ENCODE measurements at places on chromosomes 7 and 10.

- DNase-seq = no peak
Observed at GRCh38 chr7:157986051-157986450, 601.6 kb downstream of the PTPRN2 start.

DNA sequence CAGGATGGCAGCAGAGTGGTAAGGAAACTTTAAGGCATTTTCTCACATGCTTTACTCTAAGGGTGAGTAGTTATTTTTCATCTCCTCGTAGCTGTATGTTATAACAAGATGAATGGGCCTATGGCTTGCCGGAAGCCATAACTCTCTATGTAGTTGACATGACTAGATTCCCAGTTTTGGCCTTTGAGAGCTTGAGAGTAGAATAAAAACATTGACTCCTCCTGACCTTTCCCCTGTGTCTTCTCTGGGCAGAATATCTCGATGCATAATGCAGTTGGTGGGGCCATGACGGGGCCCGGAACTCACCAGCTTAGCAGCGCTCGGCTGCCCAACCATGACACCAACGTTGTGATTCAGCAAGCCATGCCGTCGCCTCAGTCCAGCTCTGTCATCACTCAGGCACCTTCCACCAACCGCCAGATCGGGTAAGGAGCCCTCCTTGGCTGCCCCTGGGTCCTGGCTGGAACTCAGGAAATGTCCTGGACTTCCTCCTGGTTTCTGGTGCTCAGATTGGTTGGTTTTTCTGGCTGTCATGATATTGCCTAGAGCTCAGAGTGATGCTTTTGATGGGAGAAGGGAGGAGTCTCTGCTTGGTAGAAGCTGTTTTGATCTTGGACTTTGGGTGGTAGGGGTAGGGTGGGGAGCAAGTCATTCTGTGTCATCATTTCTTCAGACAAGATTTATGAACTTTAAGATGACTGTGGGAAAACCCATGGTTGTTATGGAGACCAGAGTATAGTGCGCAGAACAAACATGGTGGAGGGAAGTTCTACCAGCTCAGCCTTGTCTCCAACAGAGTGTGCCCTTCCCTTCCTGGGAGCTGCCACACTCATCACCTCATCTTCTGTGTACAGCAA lies 158.0 kb downstream of the CREB5 start:
- no peak for DNase-seq

DNA sequence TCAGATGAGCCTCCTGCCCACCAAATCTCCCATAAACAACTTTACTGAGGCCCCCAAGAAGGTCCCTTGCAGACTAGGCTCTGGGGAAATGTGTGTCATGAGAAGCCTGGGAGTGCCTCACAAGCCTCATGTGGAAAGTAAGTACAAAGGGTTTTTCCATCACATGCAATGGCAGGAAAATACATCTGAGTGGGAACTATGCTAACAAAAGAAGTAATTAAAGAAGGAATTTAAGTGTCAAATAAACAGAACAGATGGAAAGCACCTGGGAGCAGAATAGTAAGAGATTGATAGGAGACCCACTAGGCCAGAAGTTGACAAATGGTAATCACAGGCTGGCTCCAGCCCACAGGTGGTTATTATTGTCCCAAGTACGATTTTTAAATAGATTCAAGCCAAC lies 20.5 kb downstream of the GSAP start:
- DNase-seq = no peak

DNA sequence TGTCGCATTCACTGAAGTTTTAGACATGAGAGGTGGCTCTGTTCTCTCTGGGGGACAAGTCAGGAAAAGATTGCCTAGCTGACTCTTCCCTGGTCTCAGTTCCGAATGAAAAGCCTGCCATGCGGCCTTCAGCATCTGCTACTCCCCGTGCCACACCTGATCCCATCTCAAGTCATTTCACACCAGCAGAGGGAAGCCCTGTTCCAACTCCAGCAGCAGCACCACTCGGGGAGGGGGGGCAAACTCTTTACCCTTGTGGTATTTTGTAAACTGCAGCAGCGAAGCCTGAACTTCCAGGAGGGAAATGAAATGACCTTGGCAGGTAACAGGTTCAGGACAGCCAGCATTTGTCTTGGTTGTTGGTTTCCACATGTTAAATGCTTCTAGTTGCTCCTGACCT lies 13.8 kb downstream of the LRRC4 start:
- no peak for DNase-seq

DNA sequence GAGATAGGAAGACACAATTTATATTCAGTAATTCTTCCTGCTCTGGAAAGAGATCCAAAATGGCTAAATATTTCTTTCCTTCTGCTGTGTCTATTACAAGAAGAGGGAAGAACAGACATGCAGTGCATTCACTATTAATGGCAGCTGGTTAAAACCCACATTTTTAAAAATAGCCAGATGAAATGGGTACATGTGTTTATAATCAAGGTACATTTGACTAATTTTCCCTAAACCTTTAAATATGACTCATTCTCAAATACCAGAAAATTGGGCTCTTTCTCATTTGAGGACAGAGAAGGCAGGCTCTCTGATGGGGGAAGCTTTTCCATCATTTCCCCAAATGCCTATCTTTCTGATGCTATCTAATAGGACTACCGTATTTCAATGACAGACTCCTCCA lies 215.7 kb upstream of the HABP2 start:
- DNase-seq = no peak
